Bronchial smooth muscle cell (primary cell): ENCODE measurements at places on chromosomes 5 and 9. TPM values are rescaled to one million over a fixed set of nuclear protein-coding genes. Genes with fewer than 3 reads are reported as not detected.

Gene PCDHA1
- under 0.01 TPM in 2 replicates for total RNA-seq

Gene PCDHGA9
- 2.9 and 3.8 TPM in 2 replicates for total RNA-seq

Gene PPP3R2
- total RNA-seq, result 0.09 TPM in 1 of 2 replicates, not detected in the other

Gene SLC25A51
- 49.0 and 58.1 TPM in 2 replicates for total RNA-seq

Gene NUTM2F
- not detected in 2 replicates for total RNA-seq

Gene CDX1
- not detected in 2 replicates for total RNA-seq

Gene PRRX2
- 21.5 and 44.3 TPM in 2 replicates for total RNA-seq

Gene MRPS27
- 54.5 and 64.9 TPM in 2 replicates for total RNA-seq

Gene FBP2
- not detected in 2 replicates for total RNA-seq

Gene ARL15
- total RNA-seq, result 20.8 and 26.9 TPM in 2 replicates

Gene HBEGF
- total RNA-seq, result 0.47 and 0.52 TPM in 2 replicates

Gene ANKDD1B
- 0.95 and 1.3 TPM in 2 replicates for total RNA-seq

Gene PLAC8L1
- total RNA-seq, result 0.17 TPM in 1 of 2 replicates, not detected in the other

Gene PLPP7
- 1.7 and 4.5 TPM in 2 replicates for total RNA-seq

Gene FAM221B
- not detected in 2 replicates for total RNA-seq

Gene PCDHA3
- 0.32 and 0.34 TPM in 2 replicates for total RNA-seq

Gene SPATA31A3
- total RNA-seq, result not detected in 2 replicates

Gene KCNMB1
- not detected in 2 replicates for total RNA-seq

Gene PCDHA11
- 0.09 and 0.16 TPM in 2 replicates for total RNA-seq

Gene GADD45G
- 0.32 and 3.3 TPM in 2 replicates for total RNA-seq

Gene TGFBI
- total RNA-seq, result 985 and 2,490 TPM in 2 replicates

Gene SURF4
- 354 and 359 TPM in 2 replicates for total RNA-seq

Gene PDE6A
- total RNA-seq, result not detected in 2 replicates

Gene BARHL1
- total RNA-seq, result not detected in 2 replicates

Gene NDUFS4
- total RNA-seq, result 150 and 151 TPM in 2 replicates

Gene MCC
- total RNA-seq, result 50.8 and 64.7 TPM in 2 replicates

Gene ARHGEF28
- 2.5 and 12.3 TPM in 2 replicates for total RNA-seq

Gene CARD9
- 0.77 and 0.79 TPM in 2 replicates for total RNA-seq

Gene FAXDC2
- total RNA-seq, result 18.4 and 21.1 TPM in 2 replicates

Gene MAMDC2
- 0.52 and 1.7 TPM in 2 replicates for total RNA-seq

Gene VDAC1
- 189 and 228 TPM in 2 replicates for total RNA-seq

Gene ANKRD31
- total RNA-seq, result 0.09 and 0.16 TPM in 2 replicates
